Epithelial cell of proximal tubule (primary cell): ENCODE measurements at places on chromosomes 5 and 9.

GRCh38 chr9:83182071-83182470, 119.1 kb upstream of the RASEF start:
- DNase-seq, result peak; percentile 37

GRCh38 chr5:112338681-112339337, 80.3 kb downstream of the EPB41L4A start:
- DNase-seq, result peak; percentile 92

GRCh38 chr5:171155621-171156020, 153.4 kb upstream of the TLX3 start:
- no peak for DNase-seq

DNA sequence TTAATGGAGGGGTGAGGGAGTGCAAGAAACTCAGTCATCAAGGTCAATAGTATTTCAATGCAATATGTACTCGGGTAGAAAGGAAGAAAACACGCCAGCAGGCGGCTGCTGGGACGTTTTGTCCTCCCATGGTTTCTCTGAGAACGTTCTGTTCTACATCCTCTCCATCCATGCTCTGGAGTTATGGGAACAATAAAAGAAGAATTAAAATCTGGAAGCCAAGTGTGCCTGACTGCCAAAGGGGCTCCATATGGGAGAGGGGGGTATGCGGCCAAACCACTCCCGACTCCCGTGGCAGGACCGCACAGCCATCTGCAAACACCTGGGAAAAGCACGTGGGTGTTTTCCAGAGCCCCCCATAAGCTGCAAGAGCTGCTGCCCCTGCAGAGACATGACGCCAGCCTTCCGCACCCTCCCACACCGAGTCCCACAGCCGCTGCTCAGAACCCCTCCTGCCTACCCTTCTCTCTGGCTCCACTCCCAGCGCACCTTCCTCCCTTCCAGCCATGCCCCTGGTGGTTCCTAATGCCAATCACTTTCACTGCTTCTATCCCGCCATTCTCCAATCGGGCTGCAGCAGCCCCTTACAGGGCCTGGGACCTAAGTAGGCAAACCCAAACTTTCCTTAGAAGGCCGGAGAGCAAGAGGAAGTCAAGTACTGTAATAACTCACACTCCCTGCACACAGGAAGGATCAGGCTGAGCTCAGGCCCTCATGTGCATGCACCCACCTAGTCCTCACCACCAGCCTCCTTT, 241.6 kb downstream of the SYK start:
- no peak for DNase-seq

GRCh38 chr9:121185178-121185745, 16.4 kb downstream of the RAB14 start:
- no peak for DNase-seq

DNA sequence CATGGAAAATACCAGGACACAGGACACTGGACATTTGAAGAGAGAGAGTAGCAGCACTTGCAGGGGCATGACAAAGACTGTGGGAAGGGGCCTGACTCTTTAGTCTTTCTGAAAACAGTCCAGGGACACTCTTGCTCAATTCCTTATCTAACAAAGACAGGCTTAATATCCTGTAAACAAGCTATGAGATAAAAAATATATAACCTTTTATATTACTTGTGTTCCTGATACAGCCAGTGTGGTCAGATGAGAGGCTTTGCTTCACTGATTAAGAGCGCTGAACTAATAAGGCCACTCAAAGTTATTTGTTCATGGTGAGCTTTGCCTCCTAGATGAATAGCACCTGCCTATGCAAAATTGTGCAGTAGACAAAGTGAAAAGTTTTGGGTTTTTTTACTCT, 518.7 kb downstream of the LRRC70 start:
- DNase-seq, result no peak
